ENCODE measurements at places on chromosomes 16 and 17. TPM values are rescaled to one million over a fixed set of nuclear protein-coding genes. Genes with fewer than 3 reads are reported as not detected.

- DNase-seq = no peak
Observed at GRCh38 chr16:48892893-48893292, 282.9 kb upstream of the N4BP1 start.

DNA sequence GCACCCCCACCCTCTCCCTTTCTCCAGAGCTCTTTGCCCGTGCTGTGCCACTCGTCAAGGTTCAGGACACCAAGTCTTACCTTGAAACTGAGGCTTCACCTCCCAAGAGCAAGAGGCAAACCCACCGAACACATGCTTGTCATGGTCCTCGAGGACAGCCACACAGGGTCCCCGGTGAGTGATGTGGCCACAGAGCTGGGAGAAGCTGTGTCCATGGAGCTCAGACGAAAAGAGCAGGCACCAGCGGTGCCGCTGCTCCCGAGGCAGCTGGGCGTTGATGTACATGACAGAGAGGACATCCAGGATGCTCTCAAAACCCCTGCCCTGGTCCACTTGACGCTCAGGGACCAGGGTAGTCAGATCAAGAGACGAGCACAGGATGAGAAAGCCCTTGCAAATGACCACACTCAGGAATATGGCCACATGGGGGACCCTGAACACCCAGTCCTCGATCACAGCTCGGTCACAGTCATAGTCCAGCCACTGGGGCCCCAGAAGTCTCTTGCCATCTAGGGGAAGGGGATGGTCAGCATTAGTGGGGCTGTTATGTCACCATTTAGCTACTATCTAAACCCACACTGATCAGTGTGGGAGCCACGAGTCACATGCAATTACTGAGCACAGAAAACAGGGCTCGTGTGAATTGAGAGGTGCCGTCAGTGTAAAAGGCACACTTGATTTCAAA lies 17.8 kb downstream of the MEAK7 start:
- DNase-seq = no peak

GRCh38 chr16:54630284-54630967 lies 300.2 kb upstream of the IRX5 start:
- no peak for DNase-seq

Gene PRDM7
- total RNA-seq = not detected

DNA sequence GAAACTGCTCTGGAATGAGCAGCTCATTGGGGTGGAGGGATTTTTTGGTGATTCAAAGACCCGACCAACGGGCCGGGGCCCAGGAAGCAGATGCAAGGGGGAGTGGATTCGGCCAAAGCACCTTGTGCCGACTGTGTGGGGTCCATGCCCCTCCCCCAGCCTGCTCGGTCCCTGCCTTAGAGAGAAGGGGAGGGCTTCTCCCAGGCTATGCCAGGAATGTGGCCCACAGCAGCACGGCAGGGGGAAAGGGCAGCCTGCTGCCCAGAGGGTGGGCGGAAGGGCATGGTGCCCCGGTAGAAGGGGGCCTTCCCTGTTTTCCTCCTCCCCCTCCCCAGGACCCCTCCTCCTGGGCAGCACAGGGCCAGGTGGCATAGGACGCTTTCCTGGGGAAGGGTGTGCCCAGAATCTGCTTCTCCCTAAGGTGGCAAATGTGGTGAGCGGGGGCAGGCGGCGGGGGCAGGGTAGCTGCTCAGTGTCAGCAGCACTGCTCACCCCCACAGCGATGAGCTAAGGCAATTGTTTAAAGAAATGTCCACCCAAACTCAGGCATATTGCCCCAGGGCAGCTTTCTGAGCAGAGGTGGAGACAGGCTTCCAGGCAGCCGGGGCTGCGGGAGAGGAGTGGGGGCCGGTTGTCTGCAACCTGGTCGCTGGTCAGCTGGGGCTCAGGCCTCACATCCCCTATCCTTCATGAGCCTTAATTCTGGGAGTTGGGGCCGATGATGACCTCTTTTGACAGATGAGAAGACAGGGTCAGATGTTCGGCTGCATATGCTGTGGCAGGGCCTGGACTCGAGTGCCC lies 33.9 kb upstream of the MLKL start:
- no peak for DNase-seq
